ENCODE measurements at places on chromosomes 16 and 17.

DNA sequence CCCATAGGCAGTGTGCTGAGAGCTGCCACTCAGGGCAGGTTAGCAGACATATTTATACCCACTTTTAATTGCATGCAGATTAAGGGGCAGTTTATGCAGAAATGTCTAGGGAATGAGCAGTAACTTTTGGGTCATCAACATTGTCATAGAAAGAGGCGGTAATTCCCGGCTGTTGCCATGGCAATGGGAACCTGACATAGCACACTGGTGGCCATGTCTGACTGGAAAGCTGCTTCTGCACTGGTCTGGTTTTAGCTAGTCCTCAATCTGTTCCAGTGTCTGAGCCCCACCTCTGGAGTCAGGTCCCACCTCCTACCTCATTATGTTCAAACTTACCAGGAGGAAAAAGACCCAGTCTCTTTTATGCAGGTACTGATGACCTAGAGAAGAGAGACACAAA lies 31.5 kb upstream of the TNRC6C start:
- no peak for DNase-seq

- DNase-seq, result no peak
Measured at GRCh38 chr17:21089145-21089544, 37.6 kb upstream of the DHRS7B start.

GRCh38 chr17:29140631-29141513 lies 39.3 kb downstream of the MYO18A start:
- no peak for DNase-seq

DNA sequence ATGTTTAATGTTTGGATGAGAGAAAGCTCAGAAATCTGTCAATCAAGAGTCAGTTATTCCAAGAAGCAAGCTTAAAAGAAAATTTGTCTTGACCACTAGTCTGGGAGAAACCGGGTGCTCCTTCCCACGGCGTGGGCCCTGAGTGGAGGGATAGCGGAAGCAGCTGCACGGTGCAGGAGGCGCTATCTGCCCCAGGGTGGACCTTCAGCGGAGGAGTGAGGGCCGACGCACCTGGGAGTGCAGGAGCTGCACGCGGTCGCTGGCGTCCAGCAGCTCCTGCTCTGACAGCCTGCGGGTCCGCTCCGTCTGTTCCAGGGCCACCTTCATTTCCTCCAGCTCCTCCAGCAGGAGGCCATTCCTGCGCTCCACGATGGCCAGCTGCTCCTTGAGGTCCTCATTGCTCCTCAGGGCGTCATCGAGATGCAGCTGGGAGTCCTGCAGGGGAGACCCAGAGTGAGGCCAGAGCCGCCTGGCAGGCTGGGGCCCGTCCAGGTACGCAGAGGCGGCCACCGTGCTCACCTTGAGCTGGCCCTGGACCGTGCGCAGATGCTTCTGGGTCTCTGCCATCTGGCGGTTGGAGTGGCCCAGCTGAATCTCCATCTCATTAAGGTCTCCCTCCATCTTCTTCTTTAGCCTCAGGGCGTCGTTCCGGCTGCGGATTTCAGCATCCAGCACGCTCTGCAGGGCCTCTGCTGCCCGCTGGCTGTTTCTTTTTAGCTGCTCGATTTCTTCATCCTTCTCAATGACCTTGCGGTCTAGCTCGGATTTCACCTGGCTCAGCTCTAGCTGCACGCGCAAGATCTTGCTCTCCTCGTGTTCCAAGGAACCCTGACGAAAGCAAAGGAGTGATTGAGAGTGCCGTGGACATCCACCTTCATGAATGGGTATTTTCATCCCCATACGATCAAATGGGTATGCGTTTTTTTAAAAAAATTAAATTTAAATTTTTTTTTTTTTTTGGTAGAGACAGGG lies 63.5 kb downstream of the MYH13 start:
- DNase-seq, result no peak
